ENCODE measurements at places on chromosomes 3 and 15.

DNA sequence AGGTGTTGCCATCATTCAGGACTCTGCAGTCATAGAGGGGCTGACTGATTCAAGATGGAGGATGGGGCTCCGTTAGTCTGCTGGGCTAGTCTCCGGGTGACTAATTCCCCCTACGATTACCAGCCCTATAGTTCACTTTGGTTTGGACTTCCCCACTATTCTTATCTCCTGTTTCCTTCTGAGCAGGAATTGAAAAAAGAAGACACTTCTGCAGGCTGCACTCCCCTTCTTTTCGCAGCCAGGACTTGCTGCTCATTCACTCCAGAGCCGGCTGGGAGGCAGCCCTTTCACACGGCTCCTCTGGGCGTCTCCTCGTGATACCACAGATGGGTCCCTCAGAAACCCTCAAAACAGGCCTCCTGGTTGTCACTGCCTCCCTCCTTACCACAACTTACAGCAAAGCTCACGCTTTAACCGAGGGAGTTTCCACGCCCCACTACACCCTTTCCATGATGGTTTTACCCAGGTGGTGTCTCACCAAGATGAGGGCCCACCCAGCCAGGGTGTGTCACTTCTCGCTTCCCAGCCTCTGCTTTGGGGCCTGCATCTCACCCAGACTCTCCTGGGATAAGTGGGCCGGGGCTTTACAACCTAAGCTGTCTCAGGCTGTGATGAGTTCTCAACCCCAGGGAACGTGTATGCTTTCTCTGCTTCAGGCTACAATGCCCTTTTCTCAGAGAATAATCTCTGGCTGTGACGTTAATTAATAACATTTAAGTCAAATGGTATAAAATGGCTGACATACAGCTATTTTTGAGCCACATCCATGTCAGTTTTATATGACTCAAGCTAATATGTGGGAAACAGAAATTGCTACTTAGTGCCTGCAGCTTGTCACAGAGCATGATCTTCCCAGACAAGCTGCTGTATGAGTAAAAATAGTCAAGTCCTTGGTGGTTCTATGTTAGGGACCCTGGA lies 11.9 kb downstream of the CX3CR1 start:
- peak; percentile 40 for DNase-seq

DNA sequence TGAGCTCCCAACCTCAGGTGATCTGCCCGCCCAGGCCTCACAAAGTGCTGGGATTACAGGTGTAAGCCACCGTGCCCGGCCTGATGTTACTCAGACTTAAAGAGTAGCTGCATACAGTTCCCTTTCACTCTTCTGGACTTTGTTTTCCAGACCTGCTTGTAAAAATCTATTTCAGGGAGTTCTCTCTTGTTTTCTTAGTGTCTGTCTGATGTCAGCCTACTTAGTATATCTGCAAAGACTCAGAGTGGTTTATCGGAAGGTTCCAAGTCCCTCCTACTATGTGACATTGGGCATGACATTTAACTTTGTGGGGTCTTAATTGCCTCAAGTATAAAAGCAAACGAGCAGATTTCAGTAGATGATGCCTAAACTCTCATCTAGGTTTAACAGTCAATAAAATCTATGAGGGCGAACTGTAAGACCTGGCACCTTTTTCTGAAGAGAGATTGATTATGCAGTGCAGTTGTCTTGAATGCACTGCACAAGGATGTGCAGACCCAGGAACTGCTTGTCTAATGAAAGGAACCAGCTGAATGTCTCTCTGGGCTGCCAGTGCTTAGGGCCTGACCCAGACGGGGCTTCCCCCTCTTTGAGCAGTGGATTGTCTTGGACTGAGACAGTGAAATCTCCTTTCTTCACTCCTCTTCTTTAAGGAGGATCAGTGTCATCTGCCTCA lies 301.4 kb downstream of the PTPRG start:
- DNase-seq: no peak

- DNase-seq: peak; percentile 98
Measured at GRCh38 chr3:101573449-101574387, at the start of gene PCNP. Gene PCNP, plus strand, starts transcription at chr3:101574180. Its CDS starts 36 bp downstream, at chr3:101574216.

- no peak for DNase-seq
Measured at GRCh38 chr15:101064795-101065569, 145.8 kb downstream of the LRRK1 start.

DNA sequence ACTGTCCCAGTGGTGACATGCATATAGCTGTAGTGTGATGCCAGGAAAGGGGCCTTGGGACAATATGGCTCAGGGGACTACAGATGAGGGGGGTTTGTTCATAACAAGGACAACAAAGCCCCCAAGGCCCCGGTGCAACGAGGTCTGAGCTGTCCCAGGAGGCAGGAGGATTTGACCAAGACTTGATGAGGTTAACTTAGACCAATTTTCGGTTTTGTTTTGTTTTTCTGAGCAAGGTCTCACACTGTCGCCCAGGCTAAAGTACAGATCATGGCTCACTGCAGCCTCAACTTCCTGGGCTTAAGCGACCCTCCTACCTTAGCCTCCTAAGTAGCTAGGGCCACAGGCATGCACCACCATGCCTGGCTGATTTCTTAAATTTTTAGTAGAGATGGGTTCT lies 23.8 kb downstream of the EFCAB12 start:
- DNase-seq: no peak

GRCh38 chr15:100244796-100245486 lies 96.8 kb downstream of the ADAMTS17 start:
- no peak for DNase-seq

GRCh38 chr3:196554205-196554604 lies 14.1 kb downstream of the WDR53 start:
- no peak for DNase-seq

DNA sequence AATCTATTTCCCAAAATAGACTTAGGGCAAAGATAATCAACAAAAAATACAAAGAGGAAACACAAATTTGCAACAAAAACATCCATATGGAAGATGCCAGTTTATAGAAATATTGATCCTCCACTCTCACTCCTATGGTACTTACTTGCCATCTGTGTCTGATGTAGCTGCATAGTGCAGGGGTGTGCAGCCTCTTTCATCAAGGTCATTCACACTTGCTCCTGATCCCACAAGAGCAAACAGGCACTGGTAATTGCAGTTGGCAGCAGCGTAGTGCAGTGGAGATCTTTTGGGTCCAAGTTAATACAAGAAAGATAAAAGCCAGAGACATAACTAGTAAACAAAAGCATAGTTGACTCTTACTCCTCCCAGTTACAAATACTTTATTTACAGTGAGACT lies 90.0 kb downstream of the ANKRD28 start:
- DNase-seq: no peak

DNA sequence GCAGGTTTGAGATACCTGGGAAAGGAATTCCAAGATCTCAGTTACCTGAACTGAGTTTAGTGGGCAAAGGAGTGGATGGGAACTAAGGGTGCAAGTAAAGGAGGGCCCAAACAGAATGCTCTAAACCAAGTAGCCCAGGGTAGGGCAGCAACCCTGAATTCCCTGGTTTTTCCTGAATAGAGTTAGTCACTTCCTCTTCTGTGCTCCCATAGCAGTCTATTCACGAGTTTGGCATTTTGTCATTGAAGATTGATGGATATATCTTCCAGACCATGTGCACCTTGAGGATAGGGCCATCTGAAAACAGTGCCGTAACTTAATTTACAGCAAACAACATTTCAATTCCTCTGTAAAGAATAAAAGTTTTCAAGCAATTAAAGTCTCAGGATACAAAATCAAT lies 18.5 kb upstream of the PTX3 start:
- no peak for DNase-seq

DNA sequence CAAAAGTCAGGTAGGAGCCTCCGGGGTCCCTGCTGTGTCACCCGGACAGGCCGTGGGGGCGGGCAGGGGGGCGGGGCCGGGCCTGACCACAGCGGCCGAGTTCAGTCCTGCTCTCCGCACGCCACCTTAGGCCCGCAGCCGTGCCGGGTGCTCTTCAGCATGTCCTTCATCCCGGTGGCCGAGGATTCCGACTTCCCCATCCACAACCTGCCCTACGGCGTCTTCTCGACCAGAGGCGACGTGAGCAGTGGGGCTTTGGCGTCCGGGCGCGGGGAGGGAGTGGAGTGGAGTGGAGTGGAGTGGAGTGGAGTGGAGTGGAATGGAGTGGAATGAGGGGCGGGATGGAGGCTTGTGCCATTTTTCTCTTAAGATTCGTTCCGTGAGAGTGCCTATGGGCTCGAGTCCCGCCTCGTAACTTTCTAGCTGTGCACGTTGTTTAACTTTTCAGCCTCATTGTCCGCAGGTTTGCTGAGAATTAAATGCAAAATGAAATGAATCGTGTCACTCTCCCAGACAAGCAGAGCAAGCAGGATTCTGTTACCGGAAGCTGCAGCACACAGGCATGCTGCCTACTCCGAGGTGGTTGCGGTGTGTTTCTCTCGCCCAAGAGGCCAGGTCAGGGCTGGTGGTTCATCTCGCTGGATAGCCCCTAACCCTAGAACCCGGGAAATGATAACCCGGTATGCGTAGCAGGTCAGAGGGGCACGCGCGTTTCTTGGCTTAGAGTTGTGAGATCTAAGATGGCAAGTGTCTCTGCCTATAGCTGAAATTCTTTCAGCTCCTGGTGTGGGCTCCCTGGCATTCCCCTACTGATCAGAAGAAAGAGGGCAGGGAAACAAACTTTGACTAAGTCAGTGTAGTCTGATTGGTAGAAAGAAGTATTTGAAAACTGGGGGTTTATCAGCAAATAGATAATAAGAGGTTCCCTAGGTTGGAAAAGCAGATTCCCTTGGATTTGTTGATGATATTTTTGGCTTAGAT lies at the start of gene FAH:
Gene FAH, plus strand, starts transcription at position 104 of the 981 bp plus-strand sequence. Its CDS starts 56 bp downstream, at position 160.
- DNase-seq: peak; percentile 12

- DNase-seq: no peak
Measured at GRCh38 chr15:65244638-65245037, 33.4 kb upstream of the CILP start.

DNA sequence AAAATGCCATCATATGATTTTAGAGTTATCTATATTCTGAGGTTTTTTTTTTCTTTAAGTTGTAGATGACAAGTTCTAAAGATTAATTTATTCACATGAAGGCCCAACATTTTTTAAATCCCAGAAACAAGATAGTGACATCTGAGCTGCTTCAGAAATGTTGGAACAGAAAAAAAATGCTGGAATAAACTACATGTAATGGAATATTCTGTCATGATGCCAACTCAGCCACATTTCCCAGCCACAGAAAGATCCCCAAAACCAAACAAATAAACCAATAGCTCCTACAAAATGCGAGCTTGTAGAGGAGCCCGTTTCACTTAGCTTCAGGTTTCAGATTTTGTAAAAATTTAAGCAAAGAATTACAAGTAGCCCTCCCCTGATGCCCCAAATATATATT lies 111.0 kb upstream of the MYO5C start:
- no peak for DNase-seq

- no peak for DNase-seq
Measured at GRCh38 chr3:71972031-71972430, 187.1 kb upstream of the PROK2 start.

DNA sequence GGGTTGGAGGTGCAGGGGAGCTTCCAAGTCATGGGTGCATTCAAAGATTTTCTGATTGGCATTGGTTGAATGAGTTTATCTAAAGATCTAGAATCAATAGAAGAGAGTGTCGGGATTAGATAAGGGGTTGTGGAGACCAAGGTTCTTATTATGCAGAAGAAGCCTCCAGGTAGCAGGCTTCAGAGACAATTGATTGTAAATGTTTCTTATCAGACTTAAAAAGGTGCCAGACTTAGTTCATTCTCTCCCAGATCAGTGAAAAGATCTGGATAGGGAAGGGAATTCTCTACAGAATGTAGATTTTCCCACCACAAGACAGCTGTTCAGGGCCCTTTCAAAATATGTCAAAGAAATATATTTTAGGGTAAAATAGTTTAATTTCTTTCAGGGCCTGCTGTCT lies 129.5 kb downstream of the LIPC start:
- no peak for DNase-seq

GRCh38 chr3:141455603-141456300 lies 31.1 kb upstream of the RASA2 start:
- no peak for DNase-seq

DNA sequence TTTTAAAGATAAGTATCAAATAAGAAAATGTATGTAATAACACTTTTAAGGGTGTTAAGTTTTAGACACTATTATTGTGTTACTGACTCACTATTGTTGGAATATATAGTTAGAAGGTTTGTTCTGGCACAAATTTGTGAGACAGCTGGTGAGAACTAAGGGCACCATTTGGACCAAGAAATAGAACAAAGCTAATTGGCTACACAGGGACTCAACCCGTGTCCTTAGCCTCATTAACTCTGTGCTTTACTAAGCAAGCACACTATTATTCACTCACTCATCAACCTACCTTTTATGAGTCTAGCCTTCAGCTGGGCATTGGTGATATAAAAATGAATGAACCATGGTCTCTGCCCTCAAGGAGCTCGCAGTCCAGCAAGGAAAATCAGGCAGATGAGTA lies 4.1 kb upstream of the UNC13C start:
- DNase-seq: no peak

- no peak for DNase-seq
Measured at GRCh38 chr3:105459566-105460290, 93.0 kb downstream of the ALCAM start.

- no peak for DNase-seq
Measured at GRCh38 chr3:21117370-21117769, 633.6 kb downstream of the ZNF385D start.

GRCh38 chr3:10998542-10998941 lies 6.0 kb downstream of the SLC6A1 start:
- no peak for DNase-seq

DNA sequence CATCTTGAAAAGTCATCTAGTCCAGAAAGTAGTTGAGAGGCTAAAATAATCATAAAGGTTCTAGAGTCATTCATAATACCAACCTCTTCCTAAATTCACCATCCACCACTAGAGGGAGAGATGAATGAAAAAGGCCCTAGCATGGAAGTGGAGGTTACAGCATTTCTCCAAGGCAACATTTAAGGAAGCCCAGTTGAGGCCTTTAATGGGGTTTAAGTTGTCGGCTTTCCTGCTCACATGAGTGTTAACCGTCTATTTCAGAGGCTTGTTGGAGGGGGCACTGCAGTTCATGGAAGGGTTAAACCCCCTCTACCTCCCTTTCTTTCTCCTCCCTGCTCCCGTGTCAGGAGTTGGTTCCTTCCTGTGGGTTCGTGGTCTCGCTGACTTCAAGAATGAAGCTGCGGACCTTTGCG lies 3.8 kb upstream of the SLCO3A1 start:
- no peak for DNase-seq

DNA sequence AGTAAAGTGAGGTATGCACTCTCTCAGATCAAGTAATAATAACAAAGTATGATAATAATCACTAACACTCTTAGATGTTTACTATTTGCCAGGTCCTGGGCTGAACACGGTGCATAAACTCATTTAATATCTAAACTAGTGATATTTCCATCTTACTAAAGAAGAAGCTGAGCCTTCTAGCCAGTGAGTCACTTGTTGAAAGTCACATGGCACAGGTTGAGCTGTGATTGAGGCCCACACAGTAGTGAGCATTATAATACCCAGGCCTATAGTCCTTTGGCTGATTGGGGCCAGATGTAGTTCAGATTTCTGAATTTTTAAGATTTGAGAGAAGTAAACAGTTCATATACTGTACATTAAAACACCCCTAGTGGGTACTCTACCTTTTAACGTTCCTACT lies 93.2 kb upstream of the CCDC80 start:
- DNase-seq: no peak
